Activated CD4-positive, alpha-beta T cell treated with anti-CD3 and anti-CD28 coated beads for 36 hours (primary cell): ENCODE measurements at places on chromosomes 1 and 21.

- no peak for DNase-seq
Observed at GRCh38 chr1:186454981-186455380, 5.9 kb downstream of the PDC start.

DNA sequence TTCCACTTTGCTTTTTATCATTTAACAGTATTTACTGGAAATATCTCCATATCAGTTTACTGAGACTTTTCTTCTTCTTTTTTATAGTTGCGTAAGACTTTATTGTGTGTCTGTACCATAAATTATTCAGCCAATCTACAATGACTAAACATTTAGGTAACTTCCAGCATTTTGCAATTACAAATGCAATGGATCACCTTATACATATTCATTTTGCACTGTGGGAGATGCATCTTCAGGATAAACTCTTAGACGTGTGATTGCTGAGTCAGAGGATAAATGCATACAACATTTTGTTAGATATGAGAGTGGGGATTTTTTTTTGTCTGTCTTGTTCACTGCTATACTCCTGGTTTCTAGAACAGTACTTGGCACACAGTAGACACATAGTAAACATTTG lies 95.7 kb upstream of the GCLM start:
- DNase-seq = no peak

DNA sequence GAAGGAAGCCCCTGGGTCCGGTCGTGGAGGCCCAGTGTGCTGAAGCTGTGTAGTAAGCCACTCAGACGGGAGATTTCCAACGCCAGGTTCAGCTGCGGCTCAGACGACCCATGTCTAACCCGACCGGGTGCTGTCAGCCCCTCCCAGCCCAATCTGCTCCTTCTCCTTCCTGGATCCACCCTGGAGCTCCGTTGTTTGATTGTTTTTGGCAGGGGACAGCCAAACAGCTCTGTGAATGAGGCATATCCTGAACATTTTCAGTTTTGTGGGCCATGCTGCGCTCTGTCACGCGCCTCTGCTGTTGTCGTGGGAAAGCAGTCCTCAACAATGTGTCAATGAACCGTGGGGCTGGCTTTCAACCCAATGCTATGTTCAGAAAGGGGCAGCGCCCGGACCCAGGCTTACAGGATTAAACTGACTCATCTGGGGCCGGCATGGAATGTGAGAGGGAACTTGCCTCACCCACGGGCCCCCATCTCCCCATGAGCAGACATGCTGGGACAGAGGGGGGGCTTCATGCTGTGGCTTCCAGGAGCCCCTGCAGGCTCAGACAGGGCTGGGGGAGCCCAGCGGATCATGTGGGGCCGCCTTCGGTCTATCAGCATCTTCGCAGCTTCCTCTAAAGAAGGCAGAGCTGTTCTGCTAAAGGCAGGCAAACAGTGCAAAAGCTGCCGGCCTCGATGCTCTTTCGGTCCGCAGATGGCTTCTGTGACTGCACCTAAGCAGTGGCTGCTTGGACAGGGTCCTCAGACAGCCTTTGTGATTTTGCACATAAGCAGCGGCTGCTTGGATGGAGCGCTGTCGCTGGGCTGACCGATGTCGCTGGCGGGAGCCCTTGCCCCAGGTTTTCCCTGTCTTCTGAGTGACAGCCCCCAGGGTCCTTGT lies 101.7 kb downstream of the RIPK4 start:
- no peak for DNase-seq

- DNase-seq = no peak
Observed at GRCh38 chr1:197222025-197222685, 45.9 kb upstream of the CRB1 start.

- peak; percentile 83 for DNase-seq
Observed at GRCh38 chr1:203504400-203505250, 10.7 kb downstream of the OPTC start.

GRCh38 chr1:36522021-36522420 lies 39.3 kb upstream of the CSF3R start:
- no peak for DNase-seq

GRCh38 chr1:161159913-161160243 lies 578 bp downstream of the USP21 start:
- no peak for DNase-seq

- no peak for DNase-seq
Observed at GRCh38 chr1:192906334-192906733, 97.5 kb downstream of the RGS2 start.

GRCh38 chr1:24806588-24806987 lies 61.3 kb downstream of the CLIC4 start:
- DNase-seq = no peak

DNA sequence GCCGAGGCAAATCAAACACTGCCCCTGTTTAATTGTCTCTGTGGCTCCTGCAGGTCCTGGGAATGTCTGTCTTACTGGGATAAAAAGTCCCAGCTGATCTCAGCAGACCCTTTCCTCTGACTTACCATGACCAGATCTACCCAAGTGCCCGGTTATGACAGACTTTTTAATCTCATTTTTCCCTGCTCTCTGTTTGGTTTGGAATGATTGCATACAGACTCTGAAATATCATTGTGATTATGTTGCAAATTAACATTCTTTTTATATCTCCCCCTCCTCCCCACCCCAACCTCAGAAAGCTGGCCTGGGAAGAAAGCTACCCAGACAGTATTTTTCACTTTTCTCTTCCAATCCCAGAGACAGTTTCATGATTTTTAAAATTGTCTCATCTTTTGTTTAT lies 16.3 kb downstream of the RAB7B start:
- no peak for DNase-seq

DNA sequence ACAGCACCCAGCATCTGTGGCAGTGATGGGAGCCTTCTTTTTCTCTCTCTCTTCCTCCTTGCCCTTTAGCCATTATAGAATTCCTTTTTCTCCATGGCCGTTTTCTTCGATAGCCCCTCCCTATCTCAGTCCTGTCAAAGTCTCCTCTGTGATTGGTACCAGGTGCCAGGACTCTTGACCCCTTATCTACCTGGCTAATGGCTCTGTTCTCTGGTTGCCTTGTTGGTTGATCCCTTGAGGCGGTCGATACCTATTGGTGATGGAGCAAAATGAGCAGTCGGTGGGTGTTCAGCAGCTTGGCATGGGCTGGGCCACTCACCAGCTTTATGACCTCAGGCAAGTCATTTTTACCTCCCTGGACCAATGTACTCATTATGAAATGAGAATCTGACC lies 2.0 kb downstream of the ATF3 start:
- DNase-seq = no peak

DNA sequence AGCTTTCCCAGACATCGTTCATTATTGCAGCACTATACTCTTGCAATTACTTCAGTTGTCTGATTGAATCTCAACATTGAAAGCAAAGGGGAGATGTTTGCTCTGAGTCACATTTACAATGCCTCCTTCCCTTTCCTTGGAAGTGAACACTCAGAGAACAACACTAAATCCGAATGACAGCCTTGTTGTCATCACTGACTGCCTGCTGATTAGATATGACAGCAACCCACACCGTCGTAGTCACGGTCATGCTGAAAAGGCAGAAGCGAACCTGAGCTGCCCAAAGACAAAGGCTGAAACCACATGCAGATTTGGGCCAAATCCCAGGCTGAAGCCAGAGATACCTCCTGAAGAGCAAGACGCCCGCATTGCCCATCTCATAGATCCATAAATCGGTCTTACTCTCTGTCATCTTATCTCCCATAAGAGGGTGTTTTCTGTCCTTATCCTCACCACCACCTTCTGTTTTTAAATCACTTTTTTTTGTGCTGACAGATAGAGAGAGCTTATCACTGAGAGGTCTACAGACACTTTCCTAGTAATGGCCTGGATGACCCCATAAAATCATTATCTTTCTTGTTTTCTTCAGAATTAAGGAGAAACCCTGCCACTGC lies 47.5 kb downstream of the TMCO4 start:
- DNase-seq = no peak

DNA sequence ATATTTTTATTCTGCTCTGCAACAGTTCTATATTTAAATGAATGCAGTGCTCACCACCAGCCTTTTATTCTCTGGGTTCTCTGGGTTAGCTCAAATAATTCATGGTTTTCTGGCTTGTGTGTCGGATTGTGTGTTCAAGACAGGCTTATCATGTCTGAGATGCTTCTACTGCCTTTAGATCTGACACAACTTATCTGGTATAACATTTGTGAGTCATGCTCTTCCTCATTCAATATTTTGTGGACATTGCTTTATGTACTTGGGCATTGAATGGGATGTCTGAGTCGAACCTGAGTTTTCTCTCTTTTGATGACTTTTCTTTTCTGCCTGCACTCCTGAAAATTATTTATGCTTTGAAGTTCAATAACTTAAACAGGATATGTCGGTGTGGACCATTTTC lies 17.6 kb upstream of the PKP1 start:
- no peak for DNase-seq

- DNase-seq = peak; percentile 48
Observed at GRCh38 chr1:222334026-222334680, 213.8 kb downstream of the HHIPL2 start.

- no peak for DNase-seq
Observed at GRCh38 chr1:183893561-183894289, 88.8 kb downstream of the RGL1 start.

GRCh38 chr1:15207031-15207828 lies 39.8 kb upstream of the FHAD1 start:
- no peak for DNase-seq

GRCh38 chr1:10939654-10940450 lies 72.6 kb upstream of the TARDBP start:
- peak; percentile 73 for DNase-seq
